ENCODE measurements at places on chromosomes 3 and 15.

DNA sequence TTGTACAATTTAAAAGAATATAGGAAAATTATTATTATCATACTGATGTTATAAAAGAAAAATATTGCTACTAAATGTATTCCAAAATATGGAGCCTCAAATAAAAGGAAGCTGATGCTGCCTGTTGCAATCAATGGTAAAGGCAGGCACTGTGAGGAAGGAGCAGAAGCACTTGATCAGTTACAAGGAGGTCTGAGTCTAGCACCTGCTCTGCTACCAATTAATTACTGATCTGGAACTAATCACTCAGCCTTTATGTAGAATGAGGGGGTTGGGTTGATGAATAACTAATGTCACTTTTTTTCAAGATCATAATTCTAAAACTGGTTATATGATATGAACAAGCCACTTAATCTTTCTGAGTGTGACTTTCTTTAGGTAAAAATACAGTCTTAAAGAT lies 5.5 kb downstream of the ADGRG7 start:
- no peak for DNase-seq

DNA sequence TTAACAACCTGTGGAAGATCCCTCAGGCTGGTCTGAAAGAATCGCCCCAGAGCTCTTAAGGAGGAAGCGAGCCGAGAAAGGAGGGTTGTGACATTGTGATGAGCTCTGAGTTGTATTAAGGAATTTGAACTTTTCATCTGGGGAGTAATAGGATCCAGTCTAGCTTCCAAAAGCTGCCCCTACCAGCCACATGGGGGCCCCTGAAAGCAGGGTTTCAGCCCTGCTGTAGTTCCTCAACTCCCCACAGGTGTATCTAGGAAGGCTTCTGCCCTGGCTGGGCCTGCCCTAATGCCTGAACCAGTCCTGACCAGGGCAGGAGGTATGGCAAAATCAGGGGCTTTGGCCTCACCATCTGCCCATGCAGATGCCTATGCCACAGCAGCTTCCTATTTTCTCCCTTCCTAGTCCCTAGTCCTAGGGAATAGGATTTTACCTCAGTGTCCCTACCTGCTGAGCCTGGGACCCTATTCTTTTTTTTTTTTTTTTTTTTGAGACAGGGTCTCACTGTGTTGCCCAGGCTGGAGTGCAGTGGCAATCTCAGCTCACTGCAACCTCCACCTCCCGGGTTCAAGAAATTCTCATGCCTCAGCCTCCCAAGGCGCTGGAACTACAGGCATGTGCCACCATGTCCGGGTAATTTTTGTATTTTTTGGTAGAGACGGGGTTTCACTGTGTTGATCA lies 5.0 kb upstream of the AP3S2 start:
- DNase-seq, result peak; percentile 57

GRCh38 chr3:56855856-56856512 lies 54.2 kb upstream of the ARHGEF3 start:
- DNase-seq, result peak; percentile 27

DNA sequence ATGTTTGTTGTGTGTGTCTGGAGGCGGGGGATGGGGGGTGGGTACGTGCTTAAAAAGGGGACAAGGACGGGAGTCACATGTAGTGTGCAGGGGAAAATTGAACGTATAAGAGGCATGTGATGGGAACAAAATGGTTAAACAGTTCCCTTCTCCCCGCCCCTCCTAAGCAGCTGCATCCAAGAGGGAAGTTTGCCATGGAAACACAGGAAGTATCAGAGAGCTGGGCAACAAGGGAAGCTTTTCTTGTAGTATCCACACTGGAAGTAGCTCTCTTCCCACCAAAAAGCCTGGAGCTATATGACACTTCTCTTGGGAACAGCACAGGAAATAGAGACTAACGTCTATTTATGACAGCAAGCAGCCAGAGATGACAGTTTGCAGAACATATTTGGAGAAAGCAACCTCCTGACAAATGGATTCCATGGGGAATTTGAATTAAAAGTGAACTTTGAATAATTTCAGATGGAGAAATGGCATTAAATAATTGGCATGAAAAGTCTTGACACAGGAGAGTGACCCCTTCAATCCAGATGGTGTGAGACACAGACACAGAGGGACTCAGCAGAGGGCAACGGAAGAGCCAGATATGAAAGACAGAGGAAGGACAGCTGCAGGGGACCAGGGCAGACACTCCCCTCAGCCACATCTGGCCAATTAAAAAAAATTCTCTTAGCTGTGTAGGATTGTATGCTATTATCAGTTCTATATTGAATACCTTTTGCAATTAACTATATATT lies 294.2 kb upstream of the TBL1XR1 start:
- DNase-seq, result no peak

GRCh38 chr3:190554197-190554596 lies 40.3 kb downstream of the IL1RAP start:
- DNase-seq, result no peak

DNA sequence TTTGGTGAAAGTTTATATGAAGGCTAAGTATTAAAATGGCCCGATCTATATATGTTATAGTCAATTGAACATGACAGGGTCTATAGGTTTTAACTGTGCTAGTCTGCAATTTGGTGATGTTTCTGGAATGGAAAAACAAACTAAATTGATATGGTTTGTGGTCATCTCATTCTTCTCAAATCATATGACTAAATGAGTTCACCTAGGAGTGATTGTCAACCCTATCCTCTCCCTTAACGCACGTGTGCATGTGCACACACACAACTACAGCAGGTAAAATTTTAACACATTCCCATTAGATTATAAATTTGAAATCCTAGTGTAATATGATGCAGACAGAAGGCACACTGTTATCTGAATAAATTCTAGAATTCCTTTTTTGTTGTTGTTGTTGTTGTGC lies 9.0 kb downstream of the CLDND1 start:
- no peak for DNase-seq

GRCh38 chr3:50122661-50123391 lies 32.3 kb upstream of the SEMA3F start:
- DNase-seq, result no peak

DNA sequence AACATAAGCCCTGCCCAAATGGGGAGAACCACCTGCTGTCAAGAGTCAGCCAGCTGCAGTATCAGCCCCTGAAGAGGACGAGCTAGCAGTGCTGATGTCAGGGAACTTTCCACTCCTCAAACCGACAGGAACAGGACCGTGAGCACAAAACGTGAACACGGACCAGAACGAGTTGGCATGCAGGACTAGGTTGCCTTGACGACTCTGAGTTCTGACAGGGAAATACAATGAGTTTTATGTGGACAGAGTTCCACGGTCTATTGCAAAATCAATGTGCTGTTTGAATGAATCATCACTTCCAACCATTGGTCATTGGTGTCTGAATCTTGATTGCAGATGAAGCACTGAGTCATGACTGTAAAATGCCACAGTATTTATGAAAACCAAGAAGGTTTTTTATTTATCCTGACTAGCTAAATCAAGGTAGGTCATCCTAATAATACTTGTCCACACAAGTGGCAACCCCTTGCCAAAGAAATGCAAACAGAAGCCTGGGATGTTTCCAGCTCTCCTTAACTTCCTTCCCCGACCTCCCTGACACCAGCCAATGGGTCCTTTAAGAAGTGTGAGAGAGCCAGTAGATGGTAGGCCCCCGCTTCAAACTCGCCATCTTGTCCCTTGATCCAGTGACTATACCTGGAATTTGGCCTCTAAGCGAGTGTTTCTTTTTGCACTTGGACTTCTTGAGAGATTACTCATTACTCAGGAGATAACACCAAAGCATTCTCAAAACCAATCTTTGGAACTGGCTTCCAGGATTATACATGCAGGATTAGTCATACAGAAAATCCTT lies 119.6 kb downstream of the ASB7 start:
- DNase-seq, result peak; percentile 98

DNA sequence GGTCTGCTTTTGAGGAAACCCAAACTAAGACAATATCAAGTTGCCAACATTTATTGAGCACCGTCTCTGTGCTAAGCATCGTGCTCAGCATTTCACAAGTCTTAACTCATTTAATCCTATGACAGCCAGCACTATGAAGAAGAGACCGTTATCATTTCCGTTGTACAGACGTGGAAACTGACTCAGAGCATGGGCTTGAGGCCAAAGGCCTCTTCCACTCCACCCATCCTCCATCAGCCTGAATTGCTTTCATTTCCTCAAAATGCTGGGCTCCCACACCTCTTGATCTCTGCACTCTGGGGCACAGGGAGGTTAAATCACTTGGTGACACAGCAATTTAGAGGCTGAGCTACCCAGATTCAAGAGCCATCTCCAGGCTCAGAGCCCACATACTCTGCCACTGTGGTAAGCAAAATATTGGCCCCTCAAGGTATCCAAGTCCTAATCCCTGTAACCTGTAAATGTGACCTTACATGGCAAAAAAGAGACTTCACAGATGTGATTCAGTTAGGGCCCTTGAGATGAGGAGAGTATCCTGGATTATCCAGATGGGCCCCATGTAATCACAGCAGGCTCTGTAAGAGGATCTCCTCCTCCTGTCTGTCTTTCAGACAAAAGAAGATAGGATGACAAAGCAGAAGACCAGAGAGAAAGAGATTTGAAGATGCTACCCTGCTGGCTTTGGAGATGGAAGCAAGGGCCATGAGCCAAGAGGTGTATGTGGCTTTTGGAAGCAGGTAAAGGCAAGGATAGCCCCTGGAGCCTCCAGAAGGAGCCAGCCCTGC lies 24.3 kb upstream of the FLNB start:
- peak; percentile 95 for DNase-seq

DNA sequence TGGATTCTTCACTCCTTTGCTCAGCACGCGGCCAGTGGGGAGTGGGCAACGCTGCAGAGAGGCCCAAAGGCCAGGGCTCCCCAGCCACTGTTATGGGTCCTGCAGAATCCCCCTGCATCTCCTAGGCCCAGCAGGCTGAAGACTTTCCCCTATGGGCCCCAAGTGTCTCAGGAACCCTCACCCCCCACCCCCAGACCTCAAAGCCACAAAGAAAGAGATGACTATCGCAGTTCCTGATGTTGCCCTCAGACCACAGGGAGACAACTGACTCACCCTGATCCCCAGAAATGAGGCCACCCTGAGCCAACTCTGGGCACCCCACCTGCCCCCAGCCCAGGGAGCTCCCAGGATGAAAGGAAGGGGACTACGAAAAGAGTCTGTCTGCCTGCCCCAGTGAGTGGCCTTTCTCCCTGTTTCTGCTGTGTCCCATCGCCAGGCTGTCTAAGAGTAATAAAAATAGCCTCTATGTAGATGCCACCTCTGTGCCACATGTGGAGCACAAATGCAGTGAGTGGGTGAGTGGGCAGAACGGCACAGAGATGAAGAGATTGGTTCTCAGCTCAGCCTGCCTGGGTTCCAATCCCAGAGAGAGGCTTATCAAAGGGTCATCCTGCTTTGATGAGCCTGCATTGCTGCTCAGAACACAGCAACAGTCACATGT lies 283.0 kb downstream of the UACA start:
- DNase-seq, result no peak

- peak; percentile 27 for DNase-seq
Observed at GRCh38 chr3:94115482-94115881, 52.6 kb downstream of the NSUN3 start.

GRCh38 chr3:38604246-38604645 lies 45.2 kb downstream of the SCN5A start:
- no peak for DNase-seq

DNA sequence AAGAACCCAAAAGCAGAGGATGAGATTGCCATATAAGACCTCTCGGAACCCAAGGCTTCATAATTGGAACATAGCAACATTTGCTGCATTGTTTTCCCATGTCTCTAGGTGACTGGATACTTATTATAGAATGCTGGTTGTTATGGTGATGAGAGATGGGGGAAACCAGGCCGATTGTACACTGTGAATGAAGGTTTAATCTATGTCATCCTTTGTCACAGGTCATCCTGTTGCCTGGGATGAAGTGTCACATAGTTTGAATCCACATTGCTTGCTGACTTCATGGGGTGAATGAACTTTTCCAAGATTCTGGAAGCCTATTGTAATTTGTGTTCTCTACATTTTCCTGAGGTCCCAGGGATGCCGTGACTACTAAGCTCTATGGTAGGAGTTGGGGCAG lies 41.8 kb downstream of the CLEC3B start:
- DNase-seq, result no peak

- DNase-seq, result no peak
Observed at GRCh38 chr3:100455841-100456550, 36.4 kb upstream of the TMEM45A start.
